ENCODE measurements at places on chromosomes 6 and 20.

DNA sequence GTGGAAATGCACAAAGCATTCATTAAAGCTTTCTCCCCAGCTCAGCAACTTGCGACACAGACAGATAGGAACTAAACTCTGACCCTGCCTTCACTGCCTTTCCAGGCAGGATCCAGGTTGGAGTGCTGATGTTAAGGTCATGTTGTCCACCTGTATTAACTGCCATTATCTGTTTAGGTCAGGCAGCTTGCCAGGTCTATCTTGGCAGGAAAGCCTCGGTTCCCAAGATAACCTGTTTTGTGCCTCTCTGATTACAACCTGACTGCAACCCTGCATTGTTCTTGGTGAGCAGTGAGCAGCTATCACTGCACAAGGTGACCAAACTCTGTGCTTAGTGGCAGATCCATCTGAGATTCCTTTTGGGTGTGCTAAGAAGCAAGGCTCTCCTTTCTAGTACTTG lies 23.2 kb upstream of the ELOVL2 start:
- no peak for DNase-seq

GRCh38 chr6:166752097-166752496 lies 125.0 kb upstream of the RPS6KA2 start:
- DNase-seq = no peak

GRCh38 chr6:164531736-164532135 lies 777.7 kb downstream of the C6orf118 start:
- DNase-seq = no peak

DNA sequence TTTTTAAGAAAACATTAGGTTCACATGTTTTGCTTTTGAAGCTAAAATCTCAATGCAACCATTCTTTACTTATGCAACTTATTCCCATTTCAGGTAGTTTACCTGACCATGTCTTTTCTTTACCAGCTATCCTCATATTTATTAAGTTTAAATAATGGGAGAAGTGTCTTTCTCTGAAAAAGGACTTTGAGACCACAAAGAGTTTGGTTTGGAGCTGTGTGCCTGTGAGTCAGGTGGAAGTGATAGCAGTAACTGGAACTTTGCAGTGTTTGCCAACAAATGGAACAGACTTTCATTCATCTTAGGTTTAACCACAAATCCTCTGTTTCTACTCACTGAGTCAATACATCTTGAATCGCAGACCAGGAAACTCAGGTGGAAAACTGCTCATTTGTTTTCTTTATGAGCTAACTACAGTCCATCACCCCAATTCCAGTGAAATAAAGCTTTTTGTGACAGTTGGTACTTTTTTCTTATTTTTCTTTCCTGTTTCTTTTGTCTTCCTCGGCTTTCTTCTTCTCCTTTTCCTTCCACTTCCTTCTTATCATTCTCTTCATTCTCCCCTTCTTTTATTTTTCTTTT lies 148.3 kb upstream of the RIN2 start:
- DNase-seq = no peak

- DNase-seq = no peak
These were observed 234.3 kb downstream of the PACRG start for GRCh38 chr6:162962093-162962492.

GRCh38 chr20:50360218-50360672 lies 149.9 kb upstream of the PTPN1 start:
- DNase-seq = no peak

DNA sequence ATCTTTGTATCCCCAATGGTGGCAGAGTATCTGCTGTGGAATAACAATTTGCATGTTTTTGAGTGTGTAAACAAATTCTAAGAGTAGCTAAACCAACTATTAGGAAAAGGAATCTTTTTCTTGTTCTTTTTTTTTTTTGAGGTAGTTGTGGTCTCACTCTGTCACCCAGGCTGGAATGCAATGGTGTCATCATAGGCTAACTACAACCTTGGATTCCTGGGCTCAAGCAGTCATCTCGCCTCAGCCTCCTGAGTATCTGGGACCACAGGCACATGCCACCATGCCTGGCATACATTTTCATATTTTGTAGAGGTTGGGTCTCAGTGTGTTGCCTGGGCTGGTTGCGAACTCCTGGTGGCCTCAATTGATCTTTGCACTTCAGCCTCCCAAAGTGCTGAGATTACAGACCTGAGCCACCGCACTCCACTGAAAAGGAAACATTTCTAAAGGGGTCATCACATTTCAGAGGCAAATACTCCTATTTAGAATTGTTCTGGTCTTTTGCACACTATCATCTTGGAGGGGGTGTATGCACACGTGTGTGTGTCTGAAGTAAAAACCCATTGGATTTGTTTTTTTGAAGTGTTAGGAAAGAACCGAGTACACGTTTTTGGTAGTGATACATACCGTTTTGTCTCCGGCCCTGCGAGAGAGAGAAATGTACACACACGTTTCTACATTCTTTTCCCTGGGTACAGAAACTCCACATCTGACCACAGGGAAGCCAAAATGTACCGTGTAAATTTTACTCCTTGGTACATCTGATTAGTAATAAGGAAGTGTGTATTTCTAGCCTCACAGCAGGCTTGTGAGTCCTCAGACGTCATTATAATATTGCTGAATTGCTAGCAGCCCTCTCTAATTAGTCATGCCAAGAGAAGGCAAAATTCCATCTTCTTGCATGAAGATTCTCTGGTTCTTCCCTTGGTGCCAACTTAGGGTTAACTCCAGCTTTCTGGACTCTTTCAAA lies 183.6 kb downstream of the JARID2 start:
- no peak for DNase-seq

GRCh38 chr20:15616626-15617025 lies 956.6 kb downstream of the KIF16B start:
- DNase-seq = no peak

Measured in CD4-positive, alpha-beta T cell treated with Interleukin-21 for 1 hour (primary cell).